ENCODE measurements at places on chromosomes 7 and 10. TPM values are rescaled to one million over a fixed set of nuclear protein-coding genes. Genes with fewer than 3 reads are reported as not detected.

Gene RSPH10B
- total RNA-seq = not detected

Gene OAT
- total RNA-seq = 122 TPM

GRCh38 chr7:135980012-135980551, 2.9 kb upstream of the MTPN start:
- DNase-seq = no peak

- DNase-seq = no peak
These were observed 545.1 kb upstream of the GALNT17 start for GRCh38 chr7:70586822-70587221.

DNA sequence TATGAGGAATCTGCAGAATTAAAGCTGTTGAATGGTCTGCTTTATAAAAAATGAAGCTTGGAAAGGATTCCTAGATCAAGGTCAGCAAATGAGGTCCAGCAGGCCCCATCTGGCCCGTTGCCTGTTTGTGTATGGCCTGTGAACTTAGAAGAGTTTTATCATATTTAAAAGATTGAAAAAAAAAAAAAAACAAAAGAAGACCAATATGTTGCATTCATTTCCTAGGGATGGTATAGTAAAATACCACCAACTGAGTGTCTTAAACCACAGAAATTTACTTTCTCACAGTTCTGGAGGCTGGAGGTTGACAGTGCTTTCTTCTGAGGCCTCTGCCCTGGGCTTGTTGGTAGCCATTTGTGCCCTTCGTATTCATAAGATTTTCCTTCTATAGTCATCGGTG, 109.2 kb downstream of the PPP1R3A start:
- no peak for DNase-seq

DNA sequence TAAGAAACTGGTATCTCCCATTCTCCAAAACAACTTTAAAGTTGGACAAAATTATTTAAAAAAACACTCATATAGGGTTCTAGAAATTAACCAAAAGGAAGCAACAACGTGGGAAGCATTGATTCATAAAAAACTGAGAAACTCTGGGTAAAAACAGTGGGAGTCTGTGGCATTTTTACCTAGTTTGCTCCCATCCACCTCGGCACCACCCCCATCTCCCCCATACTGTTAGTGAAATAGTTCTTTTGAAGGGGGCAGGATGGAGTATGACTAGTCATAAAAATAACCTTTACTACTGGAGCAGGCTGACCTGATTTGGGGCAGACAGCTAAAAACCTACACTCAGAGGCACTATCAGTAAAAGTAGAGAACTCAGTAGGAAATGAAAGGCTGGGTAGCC, 123.2 kb downstream of the AVL9 start:
- DNase-seq = no peak

GRCh38 chr10:98309366-98310355, 41.7 kb upstream of the LOXL4 start:
- DNase-seq = peak; percentile 90

GRCh38 chr7:45071528-45071927, 17.2 kb downstream of the NACAD start:
- no peak for DNase-seq

GRCh38 chr10:119022846-119023552, 6.5 kb upstream of the NANOS1 start:
- peak; percentile 34 for DNase-seq
